CD4-positive, alpha-beta T cell treated with Interleukin-10 for 1 hour (primary cell): ENCODE measurements at places on chromosomes 16 and 17.

- DNase-seq: no peak
Observed at GRCh38 chr17:38327936-38328335, 15.8 kb downstream of the GPR179 start.

- peak; percentile 60 for DNase-seq
Observed at GRCh38 chr16:3654249-3654991, at the start of gene DNASE1. Gene DNASE1 (plus strand): TSS chr16:3654691. CDS start chr16:3655374, 683 bp downstream.

- DNase-seq: no peak
Observed at GRCh38 chr17:81084680-81085419, 49.9 kb downstream of the BAIAP2 start.

DNA sequence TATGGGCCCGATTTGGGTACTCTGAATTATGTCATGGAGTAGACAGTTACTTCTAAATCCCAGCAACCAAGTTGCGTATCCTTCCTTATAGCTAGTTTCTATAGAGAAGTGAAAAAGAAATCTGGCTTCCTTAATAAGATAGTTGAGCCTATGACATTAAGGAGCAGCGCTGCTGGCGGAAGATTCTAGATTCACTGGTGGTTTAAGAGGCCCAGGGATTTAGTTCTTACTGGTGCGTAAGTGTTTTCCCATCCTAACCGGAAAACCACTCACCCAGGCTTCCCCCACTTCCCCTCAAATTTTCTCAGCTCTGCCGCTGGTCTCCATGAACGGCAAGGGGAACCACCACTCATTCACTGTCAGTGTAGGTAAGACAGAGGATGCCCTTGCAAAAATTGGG is 230.4 kb downstream of the CPPED1 start:
- peak; percentile 10 for DNase-seq

DNA sequence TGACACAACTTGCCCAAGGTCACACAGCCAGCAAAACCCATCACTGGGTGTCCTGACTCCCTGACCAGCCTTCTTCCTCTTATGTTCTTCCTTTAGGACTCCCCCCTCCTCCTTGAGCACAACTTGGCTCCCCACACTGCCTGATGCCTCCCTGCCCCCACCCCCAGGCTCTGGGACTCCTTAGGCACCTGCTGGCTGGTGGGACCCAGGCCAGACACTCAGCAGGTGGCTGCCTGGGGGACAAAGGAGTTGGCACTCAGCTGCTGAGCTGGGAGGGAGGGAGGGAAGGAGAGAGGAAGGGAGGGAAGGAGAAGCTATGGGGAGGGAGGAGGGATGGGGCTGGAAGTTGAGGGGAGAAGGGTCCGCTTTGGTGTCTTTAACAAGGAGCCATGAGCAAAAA is 8.0 kb downstream of the SEZ6 start:
- DNase-seq: no peak

- DNase-seq: peak; percentile 59
Observed at GRCh38 chr17:59746849-59747445, 39.5 kb downstream of the VMP1 start.

DNA sequence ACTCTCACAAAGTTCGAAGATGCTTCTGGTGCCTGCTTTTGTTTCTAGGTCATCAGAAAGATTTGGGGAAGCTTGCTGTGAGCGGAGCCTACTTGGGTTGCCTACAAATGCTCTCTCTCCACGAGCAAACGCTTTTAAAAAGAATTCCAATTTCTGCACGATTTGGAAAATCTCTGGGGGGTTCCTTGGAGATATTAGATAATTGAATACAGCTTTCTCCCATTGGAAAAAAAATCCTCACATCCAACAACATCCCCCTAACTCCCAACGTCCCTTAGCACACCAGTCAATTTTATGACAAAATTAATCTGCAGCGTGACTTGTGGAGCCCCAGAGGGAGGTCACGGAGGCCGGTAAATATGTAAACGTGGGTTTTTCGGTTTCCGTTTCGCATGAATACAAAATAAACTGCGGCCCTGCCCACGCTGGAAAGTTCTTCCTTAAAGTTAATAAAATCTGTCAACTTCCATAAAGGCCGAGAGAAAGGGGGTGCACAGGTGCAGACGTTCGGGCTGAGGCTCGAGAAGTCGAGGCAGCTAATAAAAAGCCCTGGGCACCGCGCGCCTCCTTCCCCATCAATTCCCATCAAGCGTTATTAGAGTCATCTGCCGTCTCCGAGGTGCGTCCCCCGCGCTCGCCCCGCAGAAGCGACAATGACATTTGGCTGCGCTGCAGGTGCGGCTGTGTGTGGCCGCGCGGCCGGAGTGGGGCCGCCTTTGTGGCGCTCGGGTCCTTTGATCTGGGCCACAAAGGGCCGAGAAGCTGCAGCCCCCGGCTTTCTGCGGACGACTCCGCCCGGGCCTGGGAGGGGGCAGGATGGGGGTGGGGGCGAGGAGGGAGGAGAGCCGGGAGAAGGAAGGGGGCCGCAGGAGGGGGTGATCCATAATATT is 37.6 kb downstream of the SALL1 start:
- DNase-seq: no peak

- no peak for DNase-seq
Observed at GRCh38 chr16:17023606-17024005, 447.2 kb downstream of the XYLT1 start.

DNA sequence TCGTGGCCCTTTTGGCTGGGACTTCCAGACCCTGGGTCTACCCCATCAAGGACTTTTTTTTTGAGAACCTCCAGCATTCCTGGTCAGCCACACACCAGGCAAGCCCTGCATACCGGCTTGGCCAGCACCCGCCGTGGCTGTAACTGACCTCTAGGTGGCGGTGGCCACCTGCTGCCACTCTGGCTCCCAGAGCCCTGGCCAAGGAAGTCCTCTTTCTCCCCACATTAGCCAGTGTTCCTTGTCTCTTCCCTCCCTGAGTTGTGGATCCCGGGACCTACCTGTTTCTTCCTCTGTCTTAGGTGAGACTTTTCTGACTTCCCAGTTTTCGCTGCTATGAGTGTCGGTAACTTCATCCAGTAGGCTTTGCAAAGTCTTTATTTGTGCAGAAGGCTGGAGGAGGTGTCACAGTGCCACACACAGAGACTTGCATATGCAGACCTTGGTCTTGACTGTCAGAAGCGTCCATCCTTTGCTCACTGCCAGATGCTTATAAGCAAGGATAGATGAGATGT is 348.3 kb downstream of the CPPED1 start:
- peak; percentile 24 for DNase-seq

DNA sequence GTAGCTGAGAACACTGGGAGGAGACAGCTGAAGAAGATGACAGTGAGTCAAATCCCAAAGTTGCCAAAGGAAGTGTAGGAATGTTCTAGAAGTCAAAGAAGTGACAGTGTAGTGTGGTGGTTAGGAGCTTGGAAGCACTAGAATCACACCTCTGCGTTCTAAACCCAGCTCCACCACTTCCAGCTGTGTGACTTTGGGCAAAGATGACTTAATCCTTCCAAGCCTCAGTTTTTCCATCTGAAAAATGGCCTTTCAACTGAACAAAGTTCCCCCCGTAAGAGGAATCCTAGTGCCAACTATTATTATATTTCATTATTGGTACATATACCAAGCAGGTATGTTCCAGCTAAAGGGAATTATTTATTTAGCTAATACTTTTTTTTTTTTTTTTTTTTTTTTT is 56.0 kb downstream of the IQCK start:
- DNase-seq: no peak

GRCh38 chr17:77899498-77899897 is 59.0 kb upstream of the TNRC6C start:
- no peak for DNase-seq

- DNase-seq: peak; percentile 92
Observed at GRCh38 chr17:76737676-76738467, at the start of gene MFSD11. Gene MFSD11 (plus strand): TSS chr17:76738119. CDS start chr17:76738353, 234 bp downstream.

GRCh38 chr16:26087091-26087490 is 395.3 kb downstream of the HS3ST4 start:
- no peak for DNase-seq

GRCh38 chr16:86231996-86232350 is 278.4 kb upstream of the FOXF1 start:
- no peak for DNase-seq

- DNase-seq: no peak
Observed at GRCh38 chr17:33242375-33243124, 50.5 kb downstream of the ASIC2 start.

GRCh38 chr16:58012481-58012880 is 11.3 kb downstream of the USB1 start:
- DNase-seq: no peak

DNA sequence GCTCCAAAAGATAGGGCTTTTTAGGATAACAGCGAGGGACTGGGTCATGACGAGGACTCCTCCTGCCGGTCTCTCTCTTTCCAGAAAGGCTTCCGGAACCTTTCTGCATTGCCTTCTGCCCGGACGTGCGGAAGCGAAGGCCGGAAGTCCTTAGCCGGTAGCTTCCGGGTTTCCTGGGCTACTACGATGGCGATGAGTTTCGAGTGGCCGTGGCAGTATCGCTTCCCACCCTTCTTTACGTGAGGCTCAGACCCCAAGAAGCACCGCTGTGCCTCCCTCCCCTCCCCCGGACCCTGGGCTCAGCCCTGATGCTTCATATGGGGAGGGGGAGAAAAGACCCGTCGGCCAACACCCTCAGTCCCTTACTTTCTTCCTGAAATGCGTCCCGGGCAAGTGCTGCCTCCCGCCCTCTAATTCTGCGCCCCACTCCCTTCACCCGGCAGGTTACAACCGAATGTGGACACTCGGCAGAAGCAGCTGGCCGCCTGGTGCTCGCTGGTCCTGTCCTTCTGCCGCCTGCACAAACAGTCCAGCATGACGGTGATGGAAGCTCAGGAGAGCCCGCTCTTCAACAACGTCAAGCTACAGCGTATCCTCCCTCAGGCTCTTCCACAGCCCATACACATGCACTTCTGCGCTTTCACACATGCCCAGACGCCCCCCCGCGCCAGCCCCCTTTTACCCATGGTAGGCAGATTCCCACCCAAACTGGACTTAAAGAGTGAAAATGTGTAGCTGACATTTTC is at the start of gene VPS25:
VPS25 (plus strand) TSS at position 160 of the 746 bp plus-strand sequence; CDS start at position 187, 27 bp downstream.
- DNase-seq: peak; percentile 84

- peak; percentile 19 for DNase-seq
Observed at GRCh38 chr17:35289222-35289621, 46.4 kb downstream of the SLFN5 start.

DNA sequence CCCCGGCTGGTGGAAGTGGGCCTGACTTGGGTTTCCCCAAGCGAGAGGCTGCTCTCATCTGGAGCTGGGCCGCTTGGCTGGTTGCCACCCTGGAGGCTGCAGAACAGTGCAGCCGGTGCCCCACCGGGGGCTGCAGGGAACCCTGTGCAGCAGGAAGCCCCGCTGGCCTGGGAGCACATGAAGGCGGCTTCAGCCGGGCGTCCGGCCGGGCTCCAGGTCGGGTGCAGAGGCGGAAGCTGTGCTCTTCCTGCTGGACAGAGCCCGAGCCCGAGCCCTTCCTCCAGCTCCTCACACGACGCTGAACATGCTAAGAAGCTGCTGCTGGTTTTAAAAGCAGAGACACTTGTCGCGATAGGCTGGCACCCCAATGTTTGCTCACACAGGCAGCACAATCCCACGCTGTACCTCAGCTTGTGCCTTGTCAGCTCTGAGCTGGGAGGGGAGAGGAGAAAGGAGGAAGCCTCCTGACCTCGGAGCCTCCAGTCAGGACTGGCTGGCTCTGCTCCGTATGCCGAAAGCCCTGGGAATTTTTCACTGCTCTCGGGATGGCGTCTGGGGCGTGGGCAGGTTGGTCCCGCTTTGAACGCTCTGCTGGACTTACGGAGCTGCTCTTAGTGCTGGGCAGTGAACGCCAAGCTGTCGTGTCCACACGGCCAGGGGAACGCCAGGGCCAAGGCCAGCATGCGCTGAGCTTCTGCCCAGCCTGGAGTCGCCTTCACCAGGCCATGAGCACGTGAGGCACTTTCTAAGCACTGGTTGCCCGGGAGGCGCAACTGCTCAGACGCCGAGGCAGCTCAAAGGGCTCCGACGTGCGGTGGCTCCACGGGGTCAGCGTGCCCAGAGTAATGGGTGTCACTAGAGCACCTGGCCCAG is 8.8 kb downstream of the CDK5R1 start:
- no peak for DNase-seq

GRCh38 chr16:1101573-1102332 is 5.7 kb upstream of the C1QTNF8 start:
- no peak for DNase-seq
